NCI-H1436 treated with DMSO at 0.1 percent for 48 hours (cell line): ENCODE measurements at places on chromosomes 12 and 14.

DNA sequence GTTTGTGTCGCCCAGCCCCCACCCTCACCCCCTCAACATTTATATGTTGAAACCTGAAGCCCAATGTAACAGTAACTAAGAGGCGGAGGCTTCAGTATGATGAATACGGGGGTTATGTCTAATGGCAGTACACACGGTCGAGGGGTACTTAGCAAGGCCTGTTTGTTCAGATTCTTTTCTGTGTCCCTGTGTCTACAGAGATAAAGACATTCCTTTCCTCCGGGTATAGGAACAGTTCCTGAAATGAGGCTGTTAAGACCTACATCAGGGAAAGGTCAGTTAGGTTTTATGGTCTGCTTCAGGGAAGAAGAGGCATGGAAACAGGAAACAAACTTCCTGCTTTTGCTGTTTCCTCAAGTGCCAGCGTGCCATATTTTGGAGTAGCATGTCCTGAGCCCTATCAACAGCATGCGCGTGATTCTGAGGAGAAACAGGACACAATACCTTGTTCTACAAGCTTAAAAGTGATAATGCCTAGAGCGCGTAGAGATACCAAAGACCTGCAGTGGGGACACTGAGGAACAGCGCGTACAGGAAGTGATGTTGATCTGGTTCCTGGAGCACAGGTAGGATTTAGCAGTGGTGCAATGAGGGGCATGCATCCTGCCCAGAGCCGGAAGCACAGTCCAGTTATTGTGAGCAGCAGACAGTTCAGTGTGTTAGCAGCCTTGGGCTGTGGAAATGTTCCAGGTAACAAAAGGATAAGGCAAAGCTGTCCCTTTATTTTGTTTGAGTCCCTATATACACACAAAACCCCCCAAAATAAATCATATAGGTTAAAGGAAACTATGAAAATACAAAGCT, 47.2 kb downstream of the FGD4 start:
- DNase-seq: no peak

- DNase-seq: no peak
These were observed 69.5 kb downstream of the CLMN start for GRCh38 chr14:95250140-95250769.

- DNase-seq: no peak
These were observed 65.0 kb upstream of the ARHGAP5 start for GRCh38 chr14:32012062-32012461.

- DNase-seq: no peak
These were observed 285.9 kb upstream of the TMPO start for GRCh38 chr12:98229540-98229924.

GRCh38 chr12:80843969-80844368, 93.8 kb downstream of the LIN7A start:
- no peak for DNase-seq

DNA sequence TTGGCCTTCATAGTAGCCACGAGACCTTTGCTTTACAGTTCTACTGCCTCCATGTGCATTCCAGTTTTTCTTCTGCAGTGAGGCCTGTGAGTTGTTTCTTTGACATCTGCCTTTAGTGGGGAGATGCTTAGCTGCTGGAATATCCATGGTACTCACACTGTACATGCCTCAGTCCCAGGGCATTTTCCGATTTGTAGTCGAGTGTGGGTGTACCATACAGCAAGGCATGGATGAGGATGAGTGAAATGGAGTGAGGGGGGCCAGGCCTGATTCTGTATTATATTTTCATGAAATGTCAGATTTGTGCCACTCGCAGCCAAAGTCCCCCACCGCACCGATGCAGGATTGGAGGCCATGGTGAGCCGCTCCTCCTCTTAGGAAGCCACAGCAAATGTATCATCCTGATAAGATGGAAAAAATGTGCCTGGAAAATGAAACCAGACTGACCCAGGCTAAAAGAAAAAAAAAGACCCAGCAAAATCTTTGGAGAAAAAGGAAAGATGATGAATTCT, 173.0 kb downstream of the ADGRD1 start:
- DNase-seq: no peak

GRCh38 chr12:111444925-111445725, 39.4 kb downstream of the SH2B3 start:
- DNase-seq: no peak

DNA sequence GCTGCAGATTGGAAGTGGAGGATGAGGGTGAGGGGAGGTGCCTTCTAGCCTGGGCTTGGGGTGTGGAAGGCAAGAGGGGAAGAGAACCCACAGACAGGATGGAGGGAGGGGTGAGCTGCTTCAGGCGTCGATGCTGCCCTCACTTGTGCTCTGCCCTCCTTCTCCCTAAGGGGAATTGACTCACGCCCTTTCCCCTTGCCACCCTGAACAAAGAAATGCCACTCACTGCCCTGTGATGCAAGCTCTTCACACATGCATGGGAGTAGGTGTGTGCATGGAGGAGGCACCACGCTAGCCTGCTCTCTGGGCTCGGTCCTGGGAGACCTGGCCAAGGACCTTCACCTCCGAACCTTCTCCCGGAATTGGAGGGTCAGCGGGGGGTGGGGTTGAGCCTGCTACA, 35.7 kb upstream of the PRMT8 start:
- DNase-seq: no peak

- DNase-seq: no peak
These were observed 64.2 kb upstream of the TMCC3 start for GRCh38 chr12:94714378-94715114.

- no peak for DNase-seq
These were observed 69.0 kb upstream of the DUSP6 start for GRCh38 chr12:89421092-89421835.

DNA sequence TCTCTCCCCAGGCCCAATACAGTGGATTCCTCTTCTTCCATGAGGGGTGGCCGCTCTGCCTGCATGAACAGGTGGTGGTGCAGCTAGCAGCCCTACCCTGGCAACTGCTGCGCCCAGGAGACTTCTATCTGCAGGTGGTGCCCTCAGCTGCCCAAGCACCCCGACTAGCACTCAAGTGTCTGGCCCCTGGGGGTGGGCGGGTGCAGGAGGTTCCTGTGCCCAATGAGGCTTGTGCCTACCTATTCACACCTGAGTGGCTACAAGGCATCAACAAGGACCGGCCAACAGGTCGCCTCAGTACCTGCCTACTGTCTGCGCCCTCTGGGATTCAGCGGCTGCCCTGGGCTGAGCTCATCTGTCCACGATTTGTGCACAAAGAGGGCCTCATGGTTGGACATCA, 3.8 kb downstream of the ARHGEF40 start:
- no peak for DNase-seq

DNA sequence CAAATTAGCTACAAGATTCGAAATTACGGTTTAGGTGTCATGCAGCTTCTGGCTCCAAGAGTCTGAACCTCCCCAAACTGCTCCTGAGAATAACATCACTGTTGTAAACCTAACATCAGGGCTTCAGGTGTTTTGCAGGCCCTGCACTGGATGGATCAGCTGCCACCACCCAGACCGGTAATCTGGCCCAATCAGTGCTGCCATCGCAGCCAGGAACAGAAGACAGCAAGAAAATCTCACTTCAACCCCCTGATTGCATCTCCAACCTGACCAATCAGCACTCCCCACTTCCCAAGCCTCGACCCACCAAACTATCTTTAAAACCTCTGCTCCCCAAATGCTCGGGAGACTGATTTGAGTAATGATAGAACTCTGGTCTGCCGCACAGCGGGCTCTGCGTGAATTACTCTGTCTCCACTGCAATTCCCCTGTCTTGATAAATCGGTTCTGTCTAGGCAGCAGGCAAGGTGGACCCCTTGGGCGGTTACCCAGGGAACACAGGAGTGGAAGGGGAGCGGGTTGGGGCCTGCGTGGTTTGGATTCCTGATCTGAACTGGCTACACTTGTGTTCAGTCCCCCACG, 268.5 kb upstream of the SFSWAP start:
- DNase-seq: no peak

GRCh38 chr14:68666236-68666635, 126.6 kb downstream of the ZFP36L1 start:
- DNase-seq: no peak

- no peak for DNase-seq
These were observed at the start of gene DNAH10 for GRCh38 chr12:123761841-123762714. Gene DNAH10, plus strand, starts transcription at chr12:123762301. Its CDS starts 36 bp downstream, at chr12:123762337.

DNA sequence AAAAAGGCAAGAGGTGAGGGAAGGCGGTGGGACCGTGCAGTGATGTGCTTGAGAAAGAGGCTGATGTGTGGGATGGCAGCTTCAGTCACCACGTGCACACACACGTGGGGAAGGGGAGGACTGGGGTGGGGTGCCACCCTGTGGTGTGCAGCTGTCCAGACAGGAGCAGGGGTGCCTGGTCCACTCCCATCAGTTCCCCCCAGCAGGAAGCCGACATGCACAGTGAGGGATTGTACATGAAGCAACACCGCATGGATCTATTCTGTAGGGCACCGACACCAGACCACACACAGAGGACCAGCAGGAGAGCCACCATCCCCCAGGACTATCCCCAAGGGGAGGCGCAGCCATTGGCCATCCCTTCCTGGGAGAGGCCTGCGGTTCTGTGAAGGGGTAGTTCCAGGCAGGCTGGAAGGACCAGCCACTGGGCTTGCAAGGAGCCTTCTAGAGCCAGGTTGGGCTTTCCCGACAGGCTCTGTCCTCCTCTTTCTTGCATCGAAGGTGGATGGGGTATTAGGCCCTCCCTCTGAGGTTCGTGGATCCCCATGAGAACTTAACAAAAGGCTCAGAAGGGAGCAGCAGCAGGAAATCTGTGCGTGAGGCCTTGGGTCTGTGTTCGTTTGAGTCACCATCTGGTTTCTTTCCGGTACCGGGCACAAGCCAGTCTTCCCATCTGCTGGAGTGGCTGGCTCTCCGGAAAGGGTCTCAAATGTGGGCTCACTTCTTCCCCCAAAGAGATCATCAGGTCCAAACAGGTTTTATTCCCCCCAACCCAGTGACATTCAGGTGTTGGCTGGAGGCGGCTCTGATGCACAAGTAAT, 59.8 kb downstream of the PLEKHG3 start:
- no peak for DNase-seq

GRCh38 chr12:124928095-124928911, 13.9 kb upstream of the UBC start:
- no peak for DNase-seq
